Posterior cingulate gyrus (tissue), 11 donors: ENCODE measurements at places on chromosomes 7 and 10.

DNA sequence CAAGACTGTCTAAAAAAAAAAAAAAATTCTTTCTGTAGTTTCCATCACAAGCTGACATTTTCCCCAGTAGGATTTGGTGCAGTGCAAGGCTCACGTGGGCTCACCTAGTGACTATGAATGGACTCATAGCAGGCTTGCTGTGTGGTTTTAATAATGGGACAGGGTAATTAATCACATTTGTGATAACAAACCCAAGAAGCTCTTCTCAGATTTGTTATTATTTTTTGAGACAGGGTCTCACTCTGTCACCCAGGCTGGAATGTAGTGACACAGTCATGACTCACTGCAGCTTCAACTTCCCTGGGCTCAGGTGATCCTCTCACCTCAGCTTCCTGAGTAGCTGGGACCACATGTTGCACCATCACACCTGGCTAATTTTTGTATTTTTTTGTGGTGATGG, 40.0 kb downstream of the NACAD start:
- DNase-seq, result no peak

DNA sequence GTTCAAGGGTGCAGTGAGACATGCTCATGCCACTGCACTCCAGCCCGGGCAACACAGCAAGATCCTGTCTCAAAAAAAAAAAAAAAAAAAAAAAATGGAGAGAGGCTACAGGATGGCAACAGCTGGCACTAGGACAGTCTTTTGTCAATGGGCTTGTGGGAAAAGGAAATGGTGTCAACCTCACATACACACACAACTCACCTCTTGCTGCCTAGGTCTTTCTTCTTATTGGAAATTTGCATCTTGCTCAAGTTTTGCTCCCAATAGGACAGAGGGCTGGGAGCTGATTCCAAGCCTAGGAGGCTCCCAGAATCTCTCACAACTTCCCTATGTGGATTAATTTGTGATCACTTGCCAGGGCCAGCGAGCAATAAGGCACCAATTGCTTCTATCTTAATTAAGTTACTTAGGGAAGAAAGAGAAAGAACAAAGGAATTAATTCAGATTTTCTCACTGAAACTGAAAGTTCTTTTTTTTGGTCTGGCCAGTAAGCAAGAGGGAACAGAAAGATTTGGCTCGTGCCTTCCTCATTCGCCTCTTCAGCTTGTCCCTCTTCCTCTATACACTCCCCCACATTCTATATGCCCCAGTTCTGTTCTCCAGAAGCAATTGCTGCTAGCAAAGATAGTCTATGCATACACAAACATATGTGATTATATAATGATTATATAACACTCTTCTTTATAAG, 33.8 kb downstream of the MAP3K8 start:
- DNase-seq, result no peak

DNA sequence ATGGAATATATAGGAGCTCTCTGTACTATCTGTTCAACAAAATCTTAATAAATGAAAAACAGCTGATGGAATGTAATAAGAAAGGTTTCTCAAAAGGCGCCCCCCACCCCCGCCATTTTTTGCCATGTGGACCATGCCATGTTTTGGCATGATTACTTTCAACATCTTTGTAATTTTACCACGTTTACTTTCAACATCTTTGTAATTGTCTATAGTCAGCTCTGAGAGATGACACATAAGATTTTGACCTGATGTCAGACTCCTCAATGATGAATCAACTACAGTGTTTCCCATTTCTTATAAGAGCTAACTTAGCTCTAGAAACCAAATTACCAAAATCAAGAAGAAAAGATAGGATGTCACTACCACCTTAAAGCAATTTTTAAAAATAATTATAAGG, 144.9 kb upstream of the AHR start:
- no peak for DNase-seq

- DNase-seq, result no peak
These were observed 38.6 kb downstream of the ZNF25 start for GRCh38 chr10:37937864-37938263.

DNA sequence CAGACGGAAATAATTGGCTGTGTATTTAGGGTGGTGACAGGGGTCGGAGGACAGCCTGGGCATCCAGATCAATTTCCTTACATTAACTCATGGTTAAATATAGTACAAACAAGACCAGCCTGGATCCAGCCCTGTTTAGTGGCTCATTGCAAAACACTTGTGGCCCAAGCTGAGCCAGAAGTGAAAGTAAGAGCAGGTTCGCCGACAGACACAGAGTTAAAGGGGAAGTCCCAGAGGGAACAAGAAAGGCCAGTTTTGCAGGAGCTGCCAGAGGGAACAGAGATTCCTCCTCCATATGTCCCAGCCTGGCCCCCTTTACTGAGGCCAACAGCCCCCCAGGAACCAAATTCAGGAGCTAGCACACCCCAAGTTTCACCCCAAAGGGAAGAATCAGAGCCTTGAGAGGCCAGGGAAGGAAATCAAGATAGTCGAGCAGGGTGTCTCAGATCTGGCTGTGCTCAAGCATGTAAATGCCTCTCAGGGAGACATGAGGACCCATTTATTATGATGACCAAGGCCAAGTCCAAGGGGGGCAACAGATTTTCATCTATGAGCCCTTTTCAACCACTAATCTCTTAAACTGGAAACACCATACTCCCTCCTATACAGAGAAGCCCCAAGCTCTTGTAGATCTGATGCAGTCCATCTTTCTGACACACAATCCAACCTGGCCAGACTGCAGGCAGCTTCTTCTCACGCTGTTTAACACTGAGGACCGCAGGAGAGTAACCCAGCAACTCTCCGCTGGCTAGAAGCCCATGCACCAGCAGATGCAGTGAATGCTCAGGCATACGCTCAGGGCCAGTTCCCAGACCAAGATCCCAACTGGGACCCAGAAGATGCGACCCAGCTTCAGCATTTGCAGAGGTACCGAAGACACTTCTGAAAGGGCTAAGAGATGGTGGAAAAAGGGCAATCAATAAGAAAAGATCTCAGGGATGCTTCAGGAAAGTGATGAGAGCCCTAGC, 15.9 kb upstream of the ADCK2 start:
- no peak for DNase-seq

DNA sequence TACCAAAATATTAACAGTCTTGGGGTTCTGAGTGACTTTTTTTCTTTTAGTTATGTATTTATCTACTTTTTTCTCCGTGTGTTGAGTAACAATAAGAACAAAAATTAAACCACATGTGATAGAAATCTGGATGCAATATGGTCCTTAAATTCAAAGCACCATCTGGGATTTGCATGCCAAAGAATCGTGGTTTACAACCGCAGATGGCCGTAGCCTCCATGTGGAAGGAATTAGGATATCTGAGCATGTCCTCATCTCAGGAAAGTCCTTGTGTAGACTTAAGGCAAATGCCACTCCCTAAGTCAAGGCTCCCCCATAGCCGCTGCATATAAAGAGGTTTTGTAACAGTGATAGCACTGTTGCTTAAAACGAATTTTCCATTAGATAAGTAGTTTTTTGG, 304.0 kb downstream of the ZEB1 start:
- DNase-seq, result no peak

GRCh38 chr7:20233362-20233761, 16.2 kb upstream of the MACC1 start:
- no peak for DNase-seq
